Right renal pelvis (tissue), 4 donors: ENCODE measurements at places on chromosomes 12 and 14. TPM values are rescaled to one million over a fixed set of nuclear protein-coding genes. Genes with fewer than 3 reads are reported as not detected.

ACOT4 gene
- 3.5 TPM for polyA plus RNA-seq

KLRG1 gene
- polyA plus RNA-seq: 1.5 TPM

MAP3K9 gene
- polyA plus RNA-seq: 4.0 TPM

CCDC60 gene
- 0.15 TPM for polyA plus RNA-seq

COX14 gene
- 50.9 TPM for polyA plus RNA-seq

POP5 gene
- 43.1 TPM for polyA plus RNA-seq

KLRC4 gene
- polyA plus RNA-seq: 0.06 TPM

LTBP2 gene
- polyA plus RNA-seq: 4.4 TPM

DNA sequence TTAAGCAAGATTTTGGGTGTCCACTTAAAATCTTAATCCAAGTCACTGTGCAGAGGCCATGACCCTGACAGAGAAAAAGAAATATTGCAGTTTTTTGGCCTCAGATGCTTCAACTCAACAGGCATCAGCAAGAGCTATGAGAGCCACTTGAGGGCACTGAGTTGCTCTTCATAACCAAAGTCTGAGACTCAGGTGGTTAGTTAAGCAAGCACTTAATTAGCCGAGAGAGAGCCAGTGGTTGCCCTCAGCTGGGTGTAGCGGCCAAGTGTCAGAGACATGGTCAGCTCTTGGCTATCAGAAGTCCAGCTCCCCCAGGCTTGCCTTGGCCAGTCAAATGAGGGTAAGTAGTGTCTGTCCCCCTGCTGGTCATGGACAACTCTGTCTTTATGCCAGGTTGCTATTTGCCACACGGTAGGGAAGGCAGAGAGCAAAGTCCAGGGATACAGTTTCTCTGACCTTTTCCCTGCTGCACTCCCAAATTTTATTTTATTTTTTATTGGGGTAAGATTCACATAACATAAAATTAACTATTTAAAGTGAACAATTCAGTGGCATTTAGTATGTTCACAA, 9.0 kb upstream of the KRT71 start:
- DNase-seq: no peak

GRCh38 chr12:6724409-6724797, 557 bp downstream of the COPS7A start:
- DNase-seq: no peak

GRCh38 chr12:24366514-24366913, 417.0 kb upstream of the SOX5 start:
- DNase-seq: no peak

DNA sequence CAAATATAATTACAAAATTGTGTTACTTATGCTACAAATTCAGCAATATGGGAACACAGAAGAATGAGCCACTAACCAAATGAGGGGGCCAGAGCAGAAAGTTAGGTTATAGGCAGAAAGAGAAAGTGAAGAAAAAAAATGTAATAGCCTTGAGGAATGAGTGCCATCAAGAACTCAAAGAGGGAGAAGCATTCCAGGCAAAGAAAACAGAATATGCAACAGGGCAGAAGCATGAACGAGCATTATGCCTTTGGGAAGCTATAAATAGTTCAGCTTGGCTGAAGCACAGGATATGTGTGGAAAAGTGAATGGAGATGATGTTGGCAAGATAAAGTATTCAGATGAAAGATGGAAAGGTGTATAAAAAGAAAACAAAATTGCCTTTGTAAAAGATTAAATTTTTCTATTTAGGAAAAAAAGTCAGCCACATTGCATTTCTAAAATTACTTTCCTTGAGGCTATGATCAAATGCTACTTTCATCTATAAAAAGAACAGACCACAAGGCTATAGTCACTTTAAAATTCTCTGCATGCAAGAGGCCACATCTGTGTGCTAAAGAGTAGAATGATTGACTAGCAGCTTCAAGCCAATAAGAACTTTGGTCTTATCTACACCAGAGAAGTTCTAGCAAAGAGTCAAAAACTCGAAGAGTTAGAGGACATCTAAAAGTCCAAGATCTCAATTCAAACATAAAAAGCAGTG, 193.6 kb upstream of the GARIN6 start:
- no peak for DNase-seq

DNA sequence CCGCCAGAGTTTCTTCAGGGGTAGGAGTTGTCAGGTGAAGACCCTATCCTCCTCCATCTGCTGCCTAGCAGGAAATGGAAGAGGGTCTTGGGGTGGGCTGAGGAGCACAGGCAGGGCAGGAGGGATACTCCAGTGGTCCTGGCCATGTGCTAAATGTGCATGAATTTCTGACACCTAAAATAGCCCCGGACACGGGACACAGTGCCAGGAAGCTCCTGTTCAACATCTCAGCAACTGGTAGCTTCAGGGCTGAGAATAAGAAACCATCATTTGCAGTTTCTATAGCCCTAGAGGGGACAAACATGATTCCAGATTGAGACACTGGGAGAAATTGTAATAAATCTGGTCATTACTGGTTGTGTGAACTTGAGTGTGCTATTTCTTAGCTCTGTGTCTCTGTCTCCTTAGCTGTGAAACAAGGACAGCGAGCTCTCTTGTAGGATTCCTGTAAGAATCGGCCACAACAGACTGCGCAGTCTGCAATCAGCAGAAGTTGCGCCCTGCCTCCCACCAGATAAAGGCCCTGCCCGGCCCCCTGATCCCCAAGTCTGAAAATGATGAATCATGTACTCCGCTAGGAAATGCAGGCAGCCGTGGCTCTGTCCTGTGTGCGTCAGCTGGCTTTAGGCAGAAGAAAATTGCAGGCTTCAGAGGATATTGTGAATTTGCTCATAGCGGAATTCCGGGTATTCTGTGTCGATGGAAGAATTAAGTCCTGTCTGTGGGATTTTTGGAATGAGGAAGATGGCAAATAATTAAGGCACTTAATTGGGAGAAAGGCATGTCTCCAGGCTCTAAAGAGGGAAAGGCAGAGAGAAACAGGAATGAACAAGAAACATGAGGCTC, 35.2 kb upstream of the MEG3 start:
- DNase-seq: no peak

GRCh38 chr12:29572464-29572863, 75.0 kb upstream of the OVCH1 start:
- DNase-seq: no peak

DNA sequence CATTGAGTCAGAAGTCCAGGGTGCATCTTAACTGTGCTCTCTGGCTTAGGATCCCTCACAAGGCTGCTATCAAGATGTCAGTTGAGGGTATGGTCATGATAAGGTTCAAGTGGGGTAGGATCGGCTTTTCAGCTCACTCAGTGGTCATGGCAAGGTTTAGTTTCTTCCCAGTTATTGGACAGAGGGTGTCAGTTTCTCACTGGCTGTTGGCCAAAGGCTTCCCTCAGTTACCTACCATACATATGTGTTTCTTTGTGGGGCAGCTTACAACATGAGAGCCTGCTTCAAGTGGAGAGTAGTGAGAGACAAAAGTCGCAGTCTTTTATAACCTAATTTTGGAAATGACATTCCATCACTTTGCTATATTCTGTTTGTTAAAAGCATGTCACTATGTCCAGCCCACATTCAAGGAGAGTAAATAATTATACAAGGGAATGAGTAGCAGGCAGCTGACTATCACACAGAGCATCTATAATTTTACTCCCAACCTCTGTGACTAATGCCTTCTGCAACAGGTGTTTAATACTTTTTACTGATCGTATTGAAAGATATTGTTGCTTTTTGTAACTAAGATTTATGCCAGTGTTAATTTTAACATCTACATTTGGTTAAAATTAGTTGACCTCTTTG, 572.8 kb upstream of the FBXO33 start:
- DNase-seq: no peak

- no peak for DNase-seq
Measured at GRCh38 chr14:88559852-88560251, 3.0 kb upstream of the ZC3H14 start.

DNA sequence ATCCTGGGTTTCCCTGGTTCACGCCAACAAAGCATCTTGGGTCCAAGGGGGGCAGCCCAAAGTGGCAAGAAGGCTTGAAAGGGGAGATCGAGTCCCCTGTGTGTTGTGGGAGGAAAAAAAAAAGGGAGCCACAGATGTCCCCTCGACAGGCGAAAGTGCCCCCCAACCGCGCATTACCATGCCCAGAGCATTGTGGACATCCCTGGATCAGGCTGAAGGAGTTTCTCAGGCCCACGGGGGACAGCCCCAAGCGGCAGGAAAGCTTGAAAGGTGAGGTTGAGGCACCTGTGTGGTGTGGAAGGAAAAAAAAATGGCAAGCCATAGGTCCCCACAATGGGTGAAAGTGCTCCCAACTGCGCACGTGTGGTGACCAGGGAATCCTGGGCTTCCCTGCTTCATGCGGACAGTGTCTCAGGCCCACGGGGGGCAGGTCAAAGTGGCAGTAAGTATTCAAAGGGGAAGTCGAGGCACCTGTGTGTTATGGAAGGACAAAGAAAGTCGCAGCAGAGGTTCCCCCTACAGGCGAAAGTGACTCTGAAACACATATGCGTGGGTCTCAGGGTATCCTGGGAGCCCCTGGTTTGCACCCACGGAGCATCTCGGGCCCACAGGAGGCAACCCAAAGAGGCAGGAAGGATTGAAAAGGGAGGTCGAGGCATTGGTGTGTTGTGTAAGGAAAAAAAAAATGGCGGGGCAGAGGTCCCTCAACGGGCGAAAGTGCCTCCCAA, 580.1 kb downstream of the ALG10 start:
- DNase-seq: no peak
